ENCODE measurements at places on chromosomes 11 and 22. TPM values are rescaled to one million over a fixed set of nuclear protein-coding genes. Genes with fewer than 3 reads are reported as not detected.

Gene SPTBN2
- 46.5 TPM for total RNA-seq

Gene C11orf71
- total RNA-seq: 4.1 TPM

Gene PRDM11
- total RNA-seq: 14.2 TPM

Gene HTR3A
- total RNA-seq: not detected

Gene OR51B2
- 2.9 TPM for total RNA-seq

Gene OR51E1
- 2.4 TPM for total RNA-seq

Gene PACSIN2
- 77.8 TPM for total RNA-seq

Gene TRIM51G
- total RNA-seq: 0.48 TPM

Gene SPON1
- 328 TPM for total RNA-seq

Gene WT1
- total RNA-seq: 0.48 TPM

Gene TSPAN32
- 1.7 TPM for total RNA-seq

Gene BACE1
- 12.0 TPM for total RNA-seq

Gene HBD
- not detected for total RNA-seq

Gene BID
- total RNA-seq: 61.2 TPM

Gene CABP4
- 0.96 TPM for total RNA-seq

Gene TRIM49D1
- total RNA-seq: not detected

Gene CAPRIN1
- 160 TPM for total RNA-seq

Measured in umbilical cord (tissue), 2 donors.